ENCODE measurements at places on chromosomes 16 and 17.

DNA sequence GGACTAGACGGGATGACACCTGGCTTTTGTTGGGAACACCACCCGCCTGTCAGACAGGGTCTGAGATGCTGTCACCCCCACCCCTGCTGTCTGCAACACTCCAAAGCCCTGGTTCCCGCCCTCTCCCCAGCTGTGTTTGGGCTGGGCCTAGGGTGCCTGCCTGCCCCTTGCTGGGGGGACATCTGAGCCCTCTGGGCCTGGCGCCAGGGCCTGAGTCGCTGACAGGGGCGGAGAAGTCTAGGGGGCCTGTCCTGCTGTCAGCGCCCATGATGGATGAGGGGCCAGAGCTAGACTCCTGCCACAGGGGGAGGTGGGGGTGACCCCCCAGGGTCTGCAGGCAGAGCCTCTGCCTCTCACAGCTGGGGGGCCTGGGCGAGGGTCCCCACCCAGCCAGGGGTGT is 7.6 kb upstream of the PKMYT1 start:
- no peak for DNase-seq

GRCh38 chr16:26709175-26709574 is 357.6 kb upstream of the C16orf82 start:
- no peak for DNase-seq

- DNase-seq: no peak
Observed at GRCh38 chr17:33925649-33926048, 329.4 kb upstream of the CCL2 start.

GRCh38 chr17:49334744-49335512 is 27.1 kb downstream of the ZNF652 start:
- no peak for DNase-seq

GRCh38 chr16:74462361-74462760 is 41.1 kb upstream of the CLEC18B start:
- peak; percentile 28 for DNase-seq

DNA sequence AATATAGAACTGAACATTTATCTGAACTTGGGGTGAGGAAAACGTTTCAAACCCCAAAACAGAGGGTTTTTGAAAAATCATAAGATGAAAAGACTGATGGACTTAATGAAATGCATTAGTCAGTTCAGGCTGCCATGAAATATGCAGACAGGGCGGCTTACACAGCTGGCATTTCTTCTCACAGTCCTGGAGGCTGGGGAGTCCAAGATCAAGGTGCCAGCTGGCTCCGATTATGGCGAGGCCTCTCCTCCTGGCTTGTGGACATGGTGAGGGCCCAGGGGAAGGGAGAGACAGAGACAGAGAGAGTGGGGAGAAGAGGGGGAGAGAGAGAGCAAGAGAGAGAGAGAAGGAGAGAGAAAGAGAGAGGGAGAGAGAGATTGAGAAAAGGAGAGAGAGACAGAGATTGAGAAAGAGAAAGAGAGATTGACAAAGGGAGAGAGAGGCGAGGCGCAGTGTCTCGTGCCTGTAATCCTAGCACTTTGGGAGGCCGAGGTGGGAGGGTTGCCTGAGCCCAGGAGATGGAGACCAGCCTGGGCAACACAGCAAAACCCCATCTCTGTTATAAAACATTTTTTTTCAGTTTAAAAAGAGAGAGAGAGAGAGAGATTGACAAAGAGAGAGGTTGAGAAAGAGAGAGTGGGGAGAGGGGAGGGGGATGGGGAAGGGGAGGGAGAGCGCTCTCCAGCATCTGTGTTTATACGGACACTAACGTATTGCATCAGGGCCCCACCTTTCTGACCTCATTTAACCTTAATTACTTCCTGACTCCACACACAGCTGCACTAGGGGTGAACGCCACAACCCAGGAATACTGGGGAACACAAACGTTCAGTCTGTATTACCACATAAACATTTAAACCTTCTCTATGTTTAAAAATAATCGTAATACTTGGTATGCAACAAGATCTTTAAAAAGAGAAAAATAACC is 24.6 kb upstream of the RPH3AL start:
- DNase-seq: no peak

DNA sequence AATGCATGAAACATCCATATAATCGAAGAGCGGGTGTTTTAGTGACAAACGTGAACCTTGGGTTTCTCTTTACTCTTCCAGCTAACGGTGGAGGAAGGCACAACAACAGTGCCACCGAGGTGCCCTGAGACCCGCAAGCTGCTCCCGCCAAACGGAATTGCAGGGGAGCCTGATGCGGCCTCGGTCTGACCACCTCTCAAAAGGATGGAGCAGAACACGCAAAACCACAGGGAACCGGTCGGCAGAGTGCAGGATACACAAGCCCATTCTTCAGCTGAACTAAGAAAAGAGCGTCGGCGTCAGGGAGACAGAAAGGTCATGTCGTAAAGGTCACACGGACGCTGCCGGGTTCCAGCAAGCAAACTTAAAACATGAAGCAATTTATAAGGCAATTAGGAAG is 109.5 kb upstream of the ZNF750 start:
- no peak for DNase-seq

DNA sequence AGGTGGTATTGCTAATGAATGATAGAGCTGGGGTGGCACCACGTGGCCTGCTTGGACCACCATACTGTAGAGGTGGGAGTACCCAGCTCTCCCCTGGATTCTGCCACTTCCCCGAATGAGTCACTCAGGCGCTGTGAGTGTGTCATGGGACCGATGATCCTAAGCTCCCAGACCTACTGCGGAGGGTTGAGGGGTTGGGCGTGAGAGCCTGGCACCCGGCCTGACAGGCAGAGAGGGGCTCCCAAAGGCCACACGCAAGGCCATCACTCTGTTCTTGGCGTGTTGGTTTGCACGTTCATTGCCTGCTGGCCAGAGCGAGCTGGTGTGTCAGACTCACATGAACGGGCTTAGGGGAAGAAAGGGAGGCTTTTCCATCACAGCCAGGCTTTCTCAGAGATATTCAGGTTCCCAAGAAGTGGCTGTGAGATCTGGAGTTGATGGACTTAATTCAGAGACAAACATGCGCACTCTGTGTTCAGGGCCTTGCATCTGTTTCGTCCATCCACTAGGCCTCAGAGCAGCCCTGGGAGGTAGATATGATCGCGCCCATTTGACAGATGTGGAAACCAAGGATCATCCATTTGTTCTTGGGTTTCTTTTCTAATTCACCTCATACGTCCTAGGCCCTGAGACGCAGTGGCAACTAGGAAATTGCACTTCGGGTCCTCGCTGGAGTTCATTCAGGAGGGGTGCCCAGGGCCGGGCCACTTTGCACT is 41.4 kb downstream of the CMIP start:
- no peak for DNase-seq

DNA sequence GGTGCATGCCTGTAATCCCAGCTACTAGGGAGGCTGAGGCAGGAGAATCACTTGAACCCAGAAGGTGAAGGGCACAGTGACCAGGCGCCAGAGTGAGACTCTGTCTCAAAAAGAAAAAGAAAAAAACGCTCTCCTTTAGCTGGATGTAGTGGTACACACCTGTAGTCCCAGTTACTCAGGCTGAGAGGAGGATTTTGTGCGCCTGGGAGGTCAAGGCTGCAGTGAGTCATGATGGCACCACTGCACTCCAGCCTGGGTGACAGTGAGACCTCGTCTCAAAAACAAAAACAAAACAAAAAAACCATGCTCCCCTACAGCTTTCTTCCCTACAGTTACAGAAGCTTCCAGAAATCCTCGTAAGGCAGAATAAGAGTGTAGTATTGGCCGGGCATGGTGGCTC is 33.1 kb upstream of the ST6GALNAC1 start:
- DNase-seq: no peak

- no peak for DNase-seq
Observed at GRCh38 chr16:16107839-16108238, 115.5 kb downstream of the ABCC6 start.

DNA sequence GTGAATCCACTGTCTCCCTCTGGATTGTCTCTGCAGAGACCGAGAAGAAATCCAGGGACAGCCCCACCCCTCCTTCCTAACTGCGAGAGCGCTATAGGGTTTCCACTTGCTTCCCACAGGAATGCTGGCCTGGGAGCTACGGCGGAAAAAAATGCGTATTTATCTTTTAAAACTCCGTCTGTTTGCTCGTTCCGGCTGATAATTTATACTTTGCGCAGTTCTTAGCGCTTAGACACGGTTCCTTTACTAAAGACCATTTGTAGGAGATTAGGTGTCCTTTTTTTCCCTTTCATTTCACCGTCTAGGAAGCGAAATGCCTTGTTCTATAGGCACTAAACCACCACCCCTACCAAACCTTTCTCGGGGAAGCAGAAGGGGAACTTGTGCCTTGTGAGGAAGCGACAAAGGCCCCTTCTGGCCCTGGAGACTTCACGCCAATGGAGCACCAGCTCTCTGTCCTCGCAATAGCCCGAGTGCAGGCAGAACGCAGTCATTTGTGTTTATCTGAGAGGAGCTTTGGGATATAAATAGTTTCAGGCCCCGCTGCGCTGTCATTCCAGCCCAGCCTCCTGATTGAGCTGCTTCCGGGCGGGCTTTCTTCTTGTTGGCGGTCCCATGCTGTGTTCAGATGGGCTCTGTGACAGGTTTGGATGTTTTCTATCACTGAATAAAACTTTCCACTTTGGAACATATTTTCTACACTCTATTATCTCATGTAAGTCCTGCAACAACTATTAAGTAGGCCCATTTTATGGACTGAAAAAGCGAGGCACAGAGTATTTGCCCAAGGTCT is 791 bp upstream of the SUPT4H1 start:
- DNase-seq: peak; percentile 34

DNA sequence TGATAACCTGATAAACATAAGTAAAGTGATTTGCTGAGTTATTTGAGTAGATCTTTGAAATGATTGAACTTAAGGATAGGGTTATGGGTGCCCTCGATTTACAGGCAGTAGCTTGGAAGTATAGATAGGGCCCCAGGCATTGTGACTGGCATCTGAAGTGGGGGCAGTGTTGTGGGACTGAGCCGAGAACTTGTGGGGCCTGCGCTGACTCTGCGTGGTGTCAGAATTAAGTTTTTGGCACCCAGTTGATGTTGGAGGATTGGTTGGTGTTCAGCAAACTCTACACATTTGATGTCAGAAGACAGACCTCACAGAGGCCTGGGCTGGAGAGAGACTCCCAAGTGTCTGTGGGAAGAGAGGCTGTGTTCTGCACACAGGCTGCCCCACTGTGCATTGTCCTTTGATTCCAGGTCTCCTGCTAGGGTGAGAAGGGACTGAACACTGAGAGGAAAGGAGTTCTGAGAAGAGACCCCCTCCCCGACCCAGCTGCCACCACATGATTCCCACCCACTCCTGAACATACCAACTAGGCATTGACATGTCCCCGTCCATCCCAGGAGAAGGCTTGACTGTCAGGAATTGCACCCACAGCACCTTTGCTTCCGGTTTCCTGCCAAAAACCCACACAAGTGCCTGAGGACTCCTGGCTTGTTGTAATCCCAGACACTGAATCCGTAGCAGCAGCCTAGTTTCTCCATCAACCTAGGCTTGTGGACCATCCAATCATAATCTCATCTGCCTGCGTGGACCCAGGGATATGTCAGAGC is 4.5 kb downstream of the ZNF267 start:
- no peak for DNase-seq

GRCh38 chr16:81967358-81967757 is 43.9 kb downstream of the SDR42E1 start:
- no peak for DNase-seq

- DNase-seq: no peak
Observed at GRCh38 chr16:81484908-81485624, 40.5 kb downstream of the CMIP start.

- no peak for DNase-seq
Observed at GRCh38 chr17:16971458-16972338, at the start of gene TNFRSF13B. TNFRSF13B (minus strand) TSS chr17:16972118; CDS start chr17:16972075, 43 bp downstream.

DNA sequence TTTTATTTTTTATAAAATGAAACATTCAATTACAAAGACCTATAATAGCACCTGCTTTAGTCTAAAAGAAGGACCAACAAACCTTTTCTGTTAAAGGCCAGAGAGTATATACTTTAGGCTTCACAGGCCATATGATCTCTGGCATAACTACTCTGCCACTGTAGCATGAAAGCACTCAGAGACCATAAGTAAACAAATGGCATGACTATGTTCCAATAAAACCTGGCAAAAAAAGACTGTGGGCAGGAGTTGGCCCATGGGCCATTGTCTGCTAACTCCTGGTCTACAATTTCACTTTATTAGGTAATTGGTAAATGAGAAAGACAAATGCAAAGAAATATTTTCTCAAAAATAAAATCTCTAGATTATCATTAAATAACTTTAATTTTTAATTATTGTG is 14.9 kb downstream of the CEP112 start:
- no peak for DNase-seq

GRCh38 chr16:88975511-88976061 is 1.4 kb downstream of the CBFA2T3 start:
- peak; percentile 7 for DNase-seq

GRCh38 chr16:53668869-53669268 is 34.8 kb downstream of the RPGRIP1L start:
- no peak for DNase-seq

DNA sequence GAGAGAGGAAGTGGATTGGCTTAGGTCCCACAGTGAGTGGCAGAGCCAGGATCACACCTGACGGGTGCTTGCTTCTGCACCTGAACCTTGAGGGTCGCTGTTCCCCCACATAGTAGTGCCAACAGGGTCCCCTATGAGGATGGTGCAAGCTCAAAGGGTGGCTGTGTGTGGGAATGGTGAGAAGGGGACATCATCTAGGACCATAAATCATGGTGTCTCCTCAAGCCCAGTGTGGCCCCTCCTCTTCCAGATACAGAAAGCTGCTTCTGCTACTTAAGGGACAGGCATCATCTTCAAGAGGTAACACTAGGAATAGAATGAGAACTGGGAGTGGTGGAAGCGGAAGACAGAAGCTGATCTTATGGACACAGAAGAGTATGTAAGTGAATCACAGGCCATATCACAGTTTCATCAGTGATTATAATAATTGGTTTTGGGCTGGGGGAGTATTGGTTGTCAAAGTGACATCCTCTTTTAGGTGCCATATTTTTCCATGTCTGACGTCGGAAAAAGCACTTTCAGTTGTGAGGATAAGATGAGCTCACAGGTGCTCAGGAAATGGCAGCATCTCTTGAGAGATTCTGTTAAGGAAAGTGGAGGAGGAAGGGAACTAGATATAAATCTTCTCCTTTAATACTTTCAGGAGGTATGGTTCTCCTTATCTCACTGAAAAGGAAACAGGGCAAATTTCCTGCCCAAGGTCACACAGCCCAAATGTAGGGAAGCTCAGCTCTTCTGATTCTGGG is 83.2 kb upstream of the HNF1B start:
- DNase-seq: no peak

DNA sequence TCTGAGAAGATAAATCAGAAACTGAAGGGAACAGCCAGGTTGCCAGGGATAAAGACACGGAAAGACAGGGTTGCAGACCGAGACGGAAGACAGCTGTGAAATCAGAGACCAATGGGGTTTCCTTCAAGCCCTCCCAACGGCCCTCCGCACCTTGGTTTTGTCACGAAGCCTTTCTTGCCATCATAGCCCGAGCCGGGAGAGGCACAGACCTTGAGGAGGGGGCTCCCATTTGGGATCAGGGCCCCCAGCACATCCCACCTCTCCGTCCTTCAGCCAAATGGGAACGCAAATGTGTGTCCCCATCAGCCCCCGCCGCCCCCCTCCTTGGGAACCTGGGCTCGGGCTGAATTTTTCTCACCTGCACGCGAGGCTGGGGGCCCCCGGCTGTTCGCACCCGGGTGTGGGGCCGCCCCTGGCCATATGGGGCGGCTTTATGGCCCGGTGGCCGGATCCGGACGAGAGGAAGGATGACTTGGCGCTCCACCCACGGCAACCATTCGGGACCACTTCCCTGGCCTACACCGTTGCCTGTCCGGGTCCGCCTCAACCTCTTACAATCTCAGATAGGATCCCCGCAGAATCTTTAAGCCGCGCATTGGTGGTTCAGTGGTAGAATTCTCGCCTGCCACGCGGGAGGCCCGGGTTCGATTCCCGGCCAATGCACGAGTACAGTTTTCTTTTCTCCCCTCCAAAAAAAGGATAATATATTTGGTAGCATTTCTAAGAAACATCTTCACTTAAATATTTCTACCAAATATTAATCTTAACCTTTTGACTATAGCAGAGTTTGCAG is 1.4 kb upstream of the HES7 start:
- peak; percentile 86 for DNase-seq

Measured in RKO (cell line).